Activated CD4-positive, alpha-beta T cell treated with anti-CD3 and anti-CD28 coated beads, Interleukin-10, Interleukin-2, amounts not matched to agents 100 ng/mL and 50 ng/mL, durations not matched to agents 16 hours and 8 hours (primary cell): ENCODE measurements at places on chromosomes 13 and 19.

DNA sequence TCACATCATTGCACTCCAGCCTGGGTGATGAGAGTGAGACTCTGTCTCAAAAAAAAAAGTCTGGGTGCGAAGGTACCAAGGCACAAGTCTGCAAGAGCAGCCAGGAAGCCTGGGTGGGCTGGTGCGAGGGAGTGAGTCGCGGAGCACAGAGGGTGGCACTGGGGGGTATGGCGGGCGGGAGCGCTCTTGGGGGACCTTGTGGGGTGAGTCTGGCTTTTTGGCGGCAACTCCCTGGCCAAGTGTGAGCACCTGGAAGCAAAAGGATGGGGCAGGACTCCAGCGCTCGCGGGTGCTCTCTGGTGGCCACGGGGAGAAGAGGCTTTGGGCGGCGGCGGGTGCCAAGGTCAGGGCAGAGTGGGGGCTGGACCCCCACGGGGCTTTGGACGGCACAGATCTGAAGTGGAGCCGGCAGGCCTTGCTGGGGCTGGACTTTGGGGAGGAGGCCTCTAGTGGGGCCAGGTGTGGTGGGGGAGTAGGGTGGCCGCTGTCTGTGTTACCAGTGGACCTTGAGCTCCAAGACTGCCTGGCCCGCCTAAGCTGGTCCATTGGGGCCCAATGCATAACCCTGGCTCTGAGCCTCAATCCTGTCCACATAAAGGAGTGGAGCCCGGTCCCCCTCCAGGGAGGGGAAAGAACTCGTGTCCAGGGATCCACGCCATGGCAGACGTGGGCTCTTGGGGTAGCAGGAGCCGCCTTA is 1.6 kb downstream of the P2RY11 start:
- peak; percentile 83 for DNase-seq

GRCh38 chr13:40113643-40114304 is 458.3 kb downstream of the COG6 start:
- DNase-seq: no peak

GRCh38 chr19:57620673-57621348 is 6.8 kb downstream of the ZNF134 start:
- no peak for DNase-seq

- peak; percentile 44 for DNase-seq
Measured at GRCh38 chr13:41029629-41030028, 10.5 kb upstream of the ELF1 start.

GRCh38 chr13:106063591-106064313 is 471.7 kb downstream of the EFNB2 start:
- DNase-seq: no peak

- DNase-seq: no peak
Measured at GRCh38 chr19:5058521-5059212, 89.8 kb downstream of the KDM4B start.

DNA sequence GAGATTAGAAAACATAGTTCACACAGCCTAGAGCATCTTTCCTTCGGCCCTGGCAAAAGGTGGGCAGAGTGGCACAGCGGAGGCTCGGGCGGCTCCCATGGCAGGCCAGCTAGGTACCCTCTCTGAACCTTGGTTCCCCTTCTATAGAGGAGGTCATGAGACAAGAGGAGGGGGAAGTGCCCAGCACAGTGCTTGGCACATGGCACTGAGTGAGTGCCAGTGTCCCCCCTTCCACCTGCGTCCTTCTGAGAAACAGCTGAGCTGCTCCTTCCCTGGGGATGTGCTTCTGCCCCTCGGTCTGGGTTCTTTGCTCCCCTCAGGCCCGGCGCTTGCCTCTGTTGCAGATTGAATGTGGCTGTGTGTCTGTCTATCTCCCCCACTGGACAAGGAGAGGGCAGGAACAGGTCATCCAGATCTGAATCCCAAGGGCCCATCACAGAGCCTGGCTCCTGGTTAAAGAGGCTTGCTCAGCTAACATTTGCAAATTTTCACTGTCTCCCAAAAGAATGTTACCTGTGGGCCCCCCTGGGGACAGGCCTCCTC is 165.6 kb downstream of the USP12 start:
- no peak for DNase-seq

- DNase-seq: no peak
Measured at GRCh38 chr13:70829748-70830147, 721.5 kb upstream of the KLHL1 start.

DNA sequence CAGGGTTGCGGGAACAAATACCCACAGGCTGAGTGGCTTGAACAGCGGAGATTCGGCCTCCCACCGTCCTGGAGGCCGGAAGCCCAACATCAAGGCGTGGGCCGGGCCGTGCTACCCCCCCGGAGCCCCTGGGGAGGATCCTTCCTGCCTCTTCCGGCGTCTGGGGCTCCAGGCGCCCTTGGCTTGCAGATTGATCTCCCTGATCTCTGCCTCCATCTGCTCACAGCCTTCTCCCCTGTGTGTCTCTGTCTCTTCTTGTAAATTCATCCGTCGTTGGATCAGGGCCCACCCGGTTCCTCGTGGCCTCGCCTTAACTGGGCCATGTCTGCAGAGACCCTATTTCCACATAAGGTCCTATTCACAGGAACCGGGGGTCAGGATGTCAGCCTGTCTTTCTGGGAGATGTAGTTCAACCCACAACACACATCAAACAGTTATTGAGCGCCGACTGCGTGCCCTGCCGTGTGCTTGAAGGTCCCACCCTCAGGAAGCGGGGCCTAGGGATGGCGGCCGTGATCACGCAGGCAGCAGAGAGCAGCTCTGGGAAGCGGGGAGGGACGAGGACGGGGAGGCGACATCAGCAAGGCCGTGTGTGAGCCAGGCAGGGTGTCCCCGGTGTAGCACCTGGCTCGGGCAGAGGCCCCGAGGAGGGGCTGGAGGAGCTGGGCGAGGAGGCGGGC is 21.3 kb downstream of the HCN2 start:
- peak; percentile 73 for DNase-seq

GRCh38 chr13:106541826-106542225 is 6.4 kb upstream of the EFNB2 start:
- DNase-seq: no peak

GRCh38 chr19:44071824-44072542 is at the start of gene ZNF284:
TSS of gene ZNF284 (plus strand) at chr19:44072159. CDS start at chr19:44076390, 4,231 bp downstream.
- DNase-seq: peak; percentile 83
